ENCODE measurements at places on chromosomes 2 and 18.

DNA sequence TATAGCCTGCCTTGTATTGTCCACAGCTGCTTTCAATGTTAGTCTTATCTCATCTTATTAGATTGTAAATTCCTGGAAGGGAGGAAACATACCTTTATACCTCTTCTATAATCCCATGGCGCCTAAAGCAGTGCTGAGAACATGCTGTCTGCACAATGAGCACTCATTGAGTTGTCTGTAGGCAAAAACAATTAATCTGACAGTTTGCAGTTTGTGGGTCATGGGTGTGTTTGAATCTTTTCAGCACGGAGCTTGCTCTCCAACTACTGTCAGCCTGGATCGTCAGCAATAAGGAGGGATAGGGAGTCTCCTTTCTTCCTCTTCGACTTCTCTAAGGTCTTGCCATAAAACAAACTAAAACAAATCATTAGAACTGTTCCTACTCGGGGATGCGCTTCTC, 26.5 kb upstream of the GREB1L start:
- DNase-seq, result no peak

DNA sequence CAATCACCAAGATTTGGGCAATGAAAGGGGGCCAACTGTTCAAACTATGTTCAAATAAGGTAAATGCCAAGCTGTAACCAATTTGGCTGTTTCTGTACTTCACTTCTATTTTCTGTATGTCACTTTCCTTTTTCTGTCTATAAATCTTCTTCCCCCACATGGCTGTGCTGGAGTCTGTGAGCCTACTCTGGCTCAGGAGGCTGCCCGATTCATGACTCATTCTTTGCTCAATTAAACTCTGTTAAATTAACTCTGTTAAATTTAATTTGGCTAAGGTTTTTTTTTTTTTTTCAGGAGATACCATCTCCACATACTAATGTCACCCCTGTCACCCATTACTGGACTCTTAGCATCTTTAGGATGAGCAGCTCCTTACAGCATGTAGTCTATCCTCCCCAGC, 178.8 kb upstream of the TWIST2 start:
- DNase-seq, result no peak

DNA sequence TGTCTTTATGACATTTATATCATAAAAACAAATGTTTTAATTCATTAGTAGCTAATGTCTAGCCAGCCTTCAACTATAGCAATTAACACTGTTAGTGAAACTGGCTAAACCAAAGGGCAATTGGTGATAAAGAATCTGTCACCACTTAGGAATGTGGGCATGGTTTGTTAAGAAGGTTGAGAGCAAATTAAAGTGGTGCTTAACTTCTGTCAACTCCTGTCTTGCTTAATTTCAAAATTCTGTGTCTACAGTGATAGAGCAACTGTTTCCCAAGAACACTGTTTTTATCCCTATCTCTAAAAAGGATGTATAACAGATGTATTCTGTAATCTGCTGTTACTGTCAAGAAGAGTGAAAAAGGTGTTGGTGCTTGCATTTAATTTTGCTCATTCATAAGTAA, 36.5 kb downstream of the CFAP36 start:
- peak; percentile 17 for DNase-seq

DNA sequence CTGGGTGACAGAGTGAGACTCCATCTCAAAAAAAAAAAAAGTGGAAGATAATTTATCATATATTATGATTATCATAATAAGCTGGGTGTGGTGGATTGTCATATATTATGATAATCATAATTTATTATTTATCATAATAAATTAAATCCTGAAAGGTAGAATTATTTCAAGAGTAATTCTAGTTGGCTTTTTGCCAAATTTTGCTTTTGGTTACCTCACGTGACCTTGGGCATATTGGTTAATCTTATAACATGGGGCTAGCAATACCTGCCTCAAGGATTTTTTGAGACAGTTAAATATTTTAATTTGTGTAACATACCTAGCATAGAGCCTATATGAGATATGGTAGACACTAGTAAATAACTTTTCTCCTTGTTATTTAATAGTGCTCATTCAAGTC, 111.3 kb upstream of the TTC27 start:
- DNase-seq, result no peak

DNA sequence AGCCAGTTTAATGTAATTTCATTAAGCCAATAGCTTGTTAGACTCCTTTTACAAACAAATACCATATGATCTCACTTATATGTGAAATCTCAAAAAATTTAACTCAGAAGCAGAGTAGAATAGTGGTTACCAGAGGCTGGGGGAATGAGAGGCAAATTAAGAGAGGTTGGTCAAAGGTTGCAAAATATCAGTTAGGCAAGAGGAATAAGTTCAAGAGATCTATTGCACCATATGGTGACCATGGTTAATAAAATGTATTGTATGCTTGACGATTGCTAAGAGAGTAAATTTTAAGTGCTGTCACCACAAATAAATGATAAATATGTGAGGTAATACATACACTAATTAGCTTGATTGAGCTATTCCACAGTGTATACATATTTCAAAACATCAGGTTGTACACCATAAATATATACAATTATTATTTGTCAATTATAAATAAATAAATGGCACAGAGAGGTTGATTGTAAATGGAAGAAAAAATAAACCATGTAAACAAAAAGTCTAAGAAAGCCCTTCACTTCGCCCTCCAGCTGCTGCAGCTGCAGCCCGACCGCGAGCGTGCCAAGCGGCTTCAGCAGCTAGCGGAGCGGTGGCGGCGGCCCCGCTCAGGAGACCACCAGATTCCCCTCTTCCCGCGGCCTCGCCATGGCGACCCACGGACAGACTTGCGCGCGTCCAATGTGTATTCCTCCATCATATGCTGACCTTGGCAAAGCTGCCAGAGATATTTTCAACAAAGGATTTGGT, 23.0 kb upstream of the ACTR2 start:
- DNase-seq, result no peak

- DNase-seq, result no peak
These were observed 951.9 kb downstream of the TSN start for GRCh38 chr2:122707224-122707824.

- DNase-seq, result no peak
These were observed 36.3 kb downstream of the TPRKB start for GRCh38 chr2:73700661-73701447.

GRCh38 chr2:84838434-84839145, 42.3 kb downstream of the TRABD2A start:
- DNase-seq, result no peak

DNA sequence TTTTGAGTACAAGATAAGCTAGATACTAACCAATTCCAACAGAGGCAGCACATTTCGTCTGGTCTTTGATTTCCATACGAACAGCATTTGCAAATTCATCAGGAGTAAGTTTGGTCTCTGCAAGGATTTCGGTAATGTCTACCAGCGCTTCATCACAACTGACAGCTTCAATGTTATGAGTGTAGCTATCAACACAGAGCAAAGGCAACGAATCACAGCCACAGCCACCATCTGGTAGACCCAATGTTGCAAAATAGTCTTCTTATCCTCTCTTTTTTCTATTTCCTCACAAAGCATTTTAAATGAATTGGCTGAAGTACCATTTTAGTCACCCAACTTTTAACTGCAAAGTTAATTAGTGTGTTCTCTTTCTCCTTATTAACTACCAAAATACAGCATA, 68.3 kb downstream of the REV1 start:
- no peak for DNase-seq

DNA sequence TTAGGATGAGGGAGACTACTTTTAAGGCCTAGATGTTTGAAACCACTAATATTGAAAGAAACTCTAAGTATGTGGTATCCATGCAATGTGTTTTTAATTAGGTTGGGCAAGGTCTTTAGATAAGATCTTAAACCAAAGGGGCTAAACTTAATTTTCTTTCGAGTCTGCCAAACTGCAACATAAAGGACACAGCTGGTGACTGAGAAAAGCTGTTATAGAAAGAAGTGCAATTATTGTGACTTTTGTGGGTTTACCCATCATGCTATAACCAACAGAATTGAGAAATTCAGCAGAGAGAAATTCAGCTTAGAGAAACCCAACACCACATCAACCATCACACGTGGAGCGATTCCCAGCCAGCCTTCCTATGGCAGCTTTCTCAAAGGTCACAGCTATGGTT, 119.5 kb upstream of the LMAN1 start:
- DNase-seq, result no peak

DNA sequence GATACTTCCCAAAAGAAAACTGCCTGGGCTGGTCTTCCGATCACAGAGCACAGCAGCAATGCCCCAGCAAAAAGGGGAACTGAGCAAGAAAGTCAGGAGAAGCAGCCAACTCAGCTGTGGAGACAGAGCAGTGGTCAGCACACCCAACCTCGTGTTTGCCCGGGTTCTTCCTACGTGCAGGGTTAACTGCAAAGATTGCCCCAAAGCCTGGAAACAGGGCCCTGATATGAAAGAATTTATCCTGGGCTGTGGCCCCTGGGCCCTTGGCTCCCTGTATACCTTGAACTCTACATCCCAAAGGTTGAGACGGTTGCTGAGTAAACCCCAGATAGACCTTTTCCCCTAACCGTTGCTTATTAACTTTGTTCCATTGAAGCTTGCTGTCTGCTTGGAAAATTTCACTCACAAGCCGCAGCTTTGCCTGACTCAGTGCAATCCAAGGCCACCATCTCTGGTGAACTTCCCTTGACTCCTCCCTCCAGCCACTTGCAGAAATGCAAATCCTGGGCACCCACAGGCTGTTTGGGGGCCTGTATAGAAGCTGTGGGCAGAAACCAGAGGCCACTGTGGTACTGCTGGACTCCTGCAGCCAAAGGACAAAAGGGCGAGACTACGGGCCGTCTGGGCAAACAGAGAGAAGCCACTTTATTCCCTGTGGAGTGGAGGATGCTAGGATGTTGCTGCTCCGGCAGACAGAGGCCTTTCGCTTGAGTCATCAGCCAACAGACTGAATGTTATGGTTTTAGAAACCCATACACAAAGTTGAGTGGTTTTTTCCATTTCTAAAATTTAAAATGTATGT, 18.2 kb downstream of the NRP2 start:
- DNase-seq, result peak; percentile 72

GRCh38 chr2:65016789-65017188, 27.6 kb downstream of the SLC1A4 start:
- DNase-seq, result no peak

- no peak for DNase-seq
These were observed 273.3 kb upstream of the TCF4 start for GRCh38 chr18:55861266-55861665.
